Mesenchymal stem cell (in vitro differentiated cells and primary cell): ENCODE measurements at places on chromosomes 4 and X.

GRCh38 chr4:72136429-72136828, 104.6 kb downstream of the NPFFR2 start:
- DNase-seq = peak; percentile 22

DNA sequence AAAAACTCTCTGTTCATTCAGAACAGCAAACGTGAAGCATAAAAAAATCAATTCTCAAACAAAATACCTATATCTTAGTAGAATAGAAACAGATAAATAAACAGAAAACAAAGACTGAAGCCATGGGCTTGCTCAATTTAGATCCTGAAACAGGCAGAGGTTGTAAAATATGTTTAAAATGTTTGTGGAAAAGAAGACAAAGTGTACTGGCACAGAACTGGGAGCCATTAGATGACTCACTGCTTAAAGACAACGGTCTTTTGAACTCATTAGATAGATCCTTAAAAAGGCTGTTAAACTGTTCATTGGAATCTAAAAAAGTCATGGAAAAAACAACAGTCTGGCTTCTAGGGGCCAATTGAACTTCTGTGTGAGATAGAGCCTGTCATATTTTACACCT, 247.0 kb upstream of the NDST4 start:
- DNase-seq = peak; percentile 66

DNA sequence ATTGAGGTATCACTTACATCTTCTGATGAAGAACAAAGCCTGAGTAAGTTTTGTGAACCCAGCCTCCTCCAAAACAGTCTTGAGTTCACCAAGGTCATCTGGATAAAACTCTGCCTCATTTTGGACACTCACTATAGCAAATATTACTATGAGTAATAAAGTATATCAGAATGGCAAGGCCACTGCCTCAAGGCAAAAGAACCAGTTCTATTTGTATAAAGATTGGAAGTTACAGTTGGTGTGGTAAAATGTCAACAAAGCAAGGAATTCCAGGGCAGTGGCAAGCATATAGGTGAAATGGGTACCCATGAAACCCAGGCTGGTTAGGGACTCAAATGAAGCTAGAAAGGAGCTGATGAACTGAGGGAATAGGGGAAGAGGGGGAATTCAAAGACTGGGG, 2.4 kb upstream of the ARHGEF6 start:
- no peak for DNase-seq

GRCh38 chr4:158754385-158755180, 14.2 kb upstream of the FNIP2 start:
- DNase-seq = no peak

DNA sequence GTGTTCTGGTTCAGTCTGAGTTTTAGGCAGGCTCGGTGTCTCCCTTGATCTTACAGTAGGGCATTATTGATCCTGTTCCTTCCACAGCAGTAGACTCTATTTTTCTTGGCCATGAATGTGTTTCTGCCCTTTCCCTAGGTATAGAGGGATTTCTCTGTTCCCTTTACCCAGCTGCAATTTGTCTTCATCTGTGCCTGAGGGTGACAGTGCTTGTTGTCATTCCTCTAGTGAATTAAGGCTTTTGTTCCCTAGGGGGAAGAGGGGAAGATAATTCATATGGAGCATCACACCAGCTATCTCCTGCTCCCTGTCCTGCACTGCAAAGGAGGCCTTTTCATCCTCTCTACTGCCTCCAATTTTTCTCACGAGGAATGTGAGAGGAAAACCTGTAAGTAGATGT, 39.7 kb upstream of the CXorf51A start:
- DNase-seq = no peak

DNA sequence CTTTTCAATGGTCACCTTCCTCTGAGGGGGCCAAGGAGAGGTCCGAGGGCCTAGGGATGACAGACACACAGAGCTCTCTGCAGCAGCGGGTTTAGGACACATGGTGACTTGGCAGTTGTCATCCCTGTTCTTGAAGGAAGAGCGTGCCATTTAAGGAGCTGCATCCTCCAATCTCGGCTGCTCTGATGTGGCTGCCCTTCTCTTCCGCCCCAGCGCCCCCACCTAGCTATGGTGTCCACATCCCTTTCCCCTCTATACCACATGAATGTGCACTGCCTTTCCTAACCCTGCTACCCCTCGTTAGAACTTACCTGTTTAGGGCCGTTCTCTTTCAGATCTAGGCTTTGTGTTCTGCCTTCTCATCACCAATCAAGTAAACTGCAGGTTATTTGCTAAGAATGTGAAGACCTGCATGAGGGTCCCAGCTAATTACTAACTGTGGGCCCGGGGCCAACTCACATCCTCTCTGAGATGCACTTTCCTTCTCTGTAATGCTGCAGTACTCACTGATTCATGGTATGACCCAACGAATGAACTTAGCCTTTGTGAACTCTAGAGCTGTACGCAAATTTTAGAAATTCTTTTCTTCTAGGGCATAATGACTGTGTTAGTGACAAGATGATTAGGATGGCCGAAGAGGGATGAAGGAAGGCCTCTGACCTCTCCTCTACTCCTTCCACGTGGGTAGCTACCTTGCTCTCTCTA, 38.2 kb downstream of the CHST7 start:
- DNase-seq = no peak

DNA sequence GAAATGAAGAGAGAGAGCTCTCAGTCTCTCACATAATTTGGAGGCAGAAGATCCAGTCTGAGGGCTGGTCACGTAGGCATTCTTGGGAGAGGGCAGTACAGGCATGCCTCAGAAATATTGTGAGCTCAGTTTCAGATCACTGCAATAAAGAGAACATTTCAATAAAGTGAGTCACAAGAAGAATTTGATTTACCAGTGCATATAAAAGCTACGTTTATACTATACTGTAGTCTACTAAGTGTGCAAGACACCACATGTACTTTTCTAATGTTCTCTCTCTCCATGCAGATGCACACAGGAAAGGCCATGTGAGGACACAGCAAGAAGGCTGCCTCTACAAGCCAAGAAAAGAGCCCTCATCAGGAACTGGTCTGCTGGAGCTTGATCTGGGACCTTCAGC, 583.5 kb upstream of the FAT1 start:
- DNase-seq = no peak

DNA sequence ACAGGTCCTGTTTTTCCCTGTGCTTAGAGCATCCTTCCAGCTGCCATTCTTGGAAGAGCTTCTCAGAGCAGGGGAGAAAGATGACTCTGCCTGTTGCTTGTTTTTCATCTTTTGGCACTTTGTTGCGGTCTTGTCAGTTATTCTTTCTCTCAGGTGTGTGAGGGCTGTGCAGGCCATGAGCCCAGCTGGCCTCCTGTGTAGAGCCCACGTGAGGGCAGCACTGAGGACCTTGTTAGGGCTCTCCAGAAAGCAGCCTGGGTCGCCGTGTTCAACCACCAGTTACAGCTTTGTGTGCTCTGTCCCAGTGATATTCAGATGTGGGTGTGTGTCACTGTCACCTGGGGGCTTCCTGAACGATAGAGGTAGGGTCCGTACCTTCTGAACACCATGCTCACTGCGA, 52.8 kb downstream of the NOP14 start:
- DNase-seq = no peak

DNA sequence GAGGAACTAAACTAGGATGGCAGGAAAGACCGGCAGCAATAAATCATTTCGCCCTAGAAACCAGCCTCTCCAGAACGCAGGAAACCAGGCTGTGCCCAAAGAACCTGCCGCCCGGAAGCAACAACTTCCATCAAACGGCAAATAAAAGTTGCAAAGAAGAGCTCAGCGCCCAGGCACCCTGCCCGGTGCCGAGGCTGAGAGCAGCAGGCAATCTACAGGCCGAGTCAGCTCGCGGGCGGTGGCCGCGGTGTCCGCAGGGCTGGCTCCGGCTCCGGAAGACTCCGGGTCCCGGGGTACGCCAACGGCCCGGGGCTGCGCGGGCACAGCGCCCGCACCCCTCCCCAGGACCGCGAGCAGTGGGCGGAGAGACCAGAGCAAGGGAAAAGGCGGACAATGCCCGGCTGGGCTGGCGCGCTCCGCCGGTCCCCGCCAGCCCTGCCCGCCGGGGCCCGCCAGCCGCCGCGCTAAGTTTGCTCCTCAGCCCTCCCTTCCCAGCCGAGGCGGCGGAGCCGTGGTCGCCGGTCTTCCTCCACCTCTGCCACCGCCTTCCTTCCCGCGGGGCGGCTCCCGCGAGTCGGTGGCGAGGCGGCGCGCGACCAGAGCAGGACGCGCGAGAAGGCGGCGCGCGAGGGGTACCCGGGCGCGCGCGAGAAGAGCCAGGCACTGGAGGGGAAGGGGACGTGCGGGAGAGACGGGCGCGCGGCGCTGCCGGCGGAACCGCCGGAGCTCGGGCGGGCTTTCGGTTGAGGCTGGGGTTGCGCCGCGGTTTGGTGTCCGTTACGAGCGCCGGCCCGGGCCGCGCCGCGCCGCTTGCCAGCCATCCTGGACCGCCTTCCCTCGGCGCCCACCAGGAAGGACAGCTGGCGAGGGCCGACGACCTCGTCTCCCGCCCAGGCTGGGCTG, 733 bp downstream of the FRYL start:
- DNase-seq = peak; percentile 71

DNA sequence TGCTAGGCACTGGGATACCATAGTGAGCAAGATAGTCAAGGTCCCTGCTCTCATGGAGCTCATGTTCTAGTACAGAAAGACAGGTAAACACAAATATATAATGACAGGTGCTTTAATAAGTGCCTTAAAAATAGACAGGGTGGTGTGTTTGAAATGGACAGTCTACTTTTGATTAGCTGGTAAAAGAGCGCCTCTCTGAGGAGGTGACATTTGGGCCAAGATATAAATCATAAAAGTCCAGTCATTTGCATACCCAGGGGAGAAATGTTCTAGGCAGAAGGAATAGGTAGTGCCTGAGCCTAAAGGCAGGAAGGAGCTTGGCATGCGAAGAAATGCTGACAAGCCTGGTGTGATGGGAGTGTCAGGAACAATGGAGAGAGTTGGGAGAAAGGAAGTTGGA, 83.6 kb downstream of the DNAAF6 start:
- DNase-seq = no peak

DNA sequence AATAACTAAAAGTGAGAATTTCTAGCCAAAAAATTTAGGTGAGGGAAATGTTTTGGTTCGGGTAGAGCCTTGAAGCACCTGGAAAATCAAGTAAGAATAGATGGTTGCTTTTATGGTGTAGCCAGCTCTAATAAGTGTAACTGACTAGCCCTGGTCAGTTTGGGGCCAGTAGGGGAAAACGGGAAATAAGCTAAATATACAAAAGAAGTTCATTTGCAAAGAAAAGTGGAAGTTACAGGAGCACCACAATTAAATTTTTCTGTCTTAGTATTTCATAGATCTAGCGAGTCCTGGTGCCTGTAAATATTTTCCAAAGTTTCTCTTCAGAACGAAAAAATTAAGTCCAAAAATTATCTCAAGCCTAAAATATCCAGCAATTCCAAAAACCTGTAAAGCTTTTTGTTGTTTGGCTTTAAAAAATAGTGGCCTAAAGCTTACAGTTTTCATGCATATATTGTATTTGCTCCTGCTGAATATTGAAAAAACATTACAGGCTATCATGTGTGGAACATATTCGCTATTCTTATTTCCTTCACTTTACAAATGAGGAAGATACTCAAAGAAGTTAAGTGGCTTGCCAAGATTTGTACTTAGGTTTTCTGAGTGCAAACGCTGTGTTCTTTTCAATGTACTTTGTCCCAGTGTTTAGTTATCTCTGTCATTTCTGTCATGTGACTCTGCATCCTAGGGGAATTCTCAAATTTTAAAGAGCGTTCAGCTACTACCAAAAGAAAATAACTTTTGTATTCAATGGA, 7.3 kb upstream of the PTPN13 start:
- DNase-seq = no peak

- no peak for DNase-seq
Measured at GRCh38 chr4:80713409-80713808, 317.1 kb upstream of the BMP3 start.

GRCh38 chrX:3362956-3363355, 16.5 kb upstream of the MXRA5 start:
- DNase-seq = no peak

DNA sequence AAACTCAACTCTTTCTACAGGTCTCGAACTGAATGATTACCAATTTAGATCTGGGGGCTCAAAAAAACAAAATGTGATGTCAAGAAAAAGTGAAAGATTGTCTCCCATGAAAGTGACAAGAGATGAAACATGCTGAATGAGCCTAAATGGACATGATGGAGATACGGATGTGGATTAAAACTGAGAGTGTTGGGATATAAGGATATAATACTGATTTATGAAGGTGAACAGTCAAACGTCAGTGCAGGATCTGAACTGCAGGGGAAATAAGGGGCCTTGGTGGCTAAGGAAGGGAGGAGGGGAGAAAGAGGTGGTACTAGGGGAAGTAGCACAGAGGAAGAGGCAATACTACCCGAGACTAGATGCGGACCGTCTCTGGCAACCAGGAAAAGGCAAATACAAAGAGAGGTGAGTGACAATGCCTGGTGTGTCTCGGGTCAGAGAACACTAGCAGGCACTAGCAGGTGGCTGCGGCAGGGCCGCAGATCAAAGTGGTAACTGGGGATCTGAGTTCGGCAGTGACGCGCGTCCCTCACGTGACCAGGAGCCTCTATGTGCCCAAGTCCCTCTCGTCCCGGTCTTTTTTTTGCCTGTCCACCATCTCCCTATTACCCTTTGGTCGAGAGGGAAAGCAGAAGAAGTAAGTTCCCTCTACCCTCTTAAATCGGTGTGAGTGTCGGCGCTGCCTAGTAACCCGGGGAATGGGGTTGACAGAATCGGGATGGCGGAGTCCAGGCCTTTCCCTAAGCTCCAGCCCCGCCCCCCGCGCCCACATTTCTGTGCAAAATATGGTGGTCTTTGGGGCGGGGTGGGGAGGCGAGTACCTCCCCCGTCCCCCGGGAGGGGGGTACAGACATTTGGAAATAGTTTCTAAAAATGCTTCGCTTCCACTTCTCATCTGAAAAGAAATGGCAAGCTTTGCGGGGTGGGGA, at the start of gene TCEAL1:
Gene TCEAL1, plus strand, starts transcription at position 590 of the 932 bp plus-strand sequence. CDS start 942 bp downstream, outside the sequence.
- peak; percentile 63 for DNase-seq

- DNase-seq = no peak
Measured at GRCh38 chr4:168188754-168189153, 96.4 kb downstream of the ANXA10 start.

GRCh38 chrX:18146954-18147353, 73.7 kb downstream of the BEND2 start:
- DNase-seq = no peak

- DNase-seq = no peak
Measured at GRCh38 chr4:62145276-62145675, 945.1 kb downstream of the ADGRL3 start.

- DNase-seq = no peak
Measured at GRCh38 chr4:187362937-187363857, 632.4 kb upstream of the ZFP42 start.

DNA sequence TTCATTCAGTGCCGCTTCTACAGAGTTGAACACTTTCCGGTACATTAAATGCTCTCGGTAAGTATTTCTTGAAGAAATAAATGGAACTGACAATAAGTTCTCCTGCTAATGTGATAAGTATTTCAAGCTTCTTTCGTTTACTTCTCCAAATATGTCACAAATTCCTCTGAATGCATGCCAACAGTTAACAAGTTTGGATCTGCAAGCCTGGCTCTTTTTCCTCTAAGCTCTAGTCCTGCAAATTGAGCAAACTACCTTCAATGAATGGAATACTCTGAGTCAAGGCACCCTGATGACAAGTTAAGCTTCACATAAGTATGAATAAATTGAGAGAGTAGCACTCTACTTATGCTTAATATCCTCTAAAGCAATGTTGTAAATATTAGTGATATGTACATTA, 403.6 kb downstream of the PDGFC start:
- DNase-seq = no peak
